ENCODE measurements at places on chromosomes 6 and 20. TPM values are rescaled to one million over a fixed set of nuclear protein-coding genes. Genes with fewer than 3 reads are reported as not detected.

- no peak for DNase-seq
Observed at GRCh38 chr6:148044261-148044751, 298.3 kb upstream of the SASH1 start.

DNA sequence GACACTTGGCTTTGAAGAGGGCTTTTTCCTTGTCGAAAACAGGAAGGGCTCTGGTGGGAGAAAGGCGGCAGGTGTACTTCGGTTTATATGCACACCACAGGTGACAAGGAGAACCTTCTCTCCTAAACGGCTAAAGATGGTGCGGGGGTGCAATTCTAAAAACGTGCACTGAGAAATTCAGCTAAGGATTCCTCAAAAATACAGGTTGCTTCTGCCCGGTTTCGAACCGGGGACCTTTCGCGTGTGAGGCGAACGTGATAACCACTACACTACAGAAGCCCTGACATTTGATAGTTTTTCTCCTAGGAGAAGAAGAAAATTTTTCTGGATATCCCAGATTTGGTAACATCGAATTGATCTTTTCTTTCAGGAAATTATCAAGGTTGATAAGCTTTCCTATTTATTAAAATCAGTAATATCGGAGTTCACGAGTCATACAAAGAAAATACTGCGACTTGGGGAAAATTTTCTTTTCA lies 32.0 kb downstream of the POM121L2 start:
- no peak for DNase-seq

TRIM40 gene
- not detected for total RNA-seq

CTCFL gene
- 10.8 TPM for total RNA-seq

IL20RA gene
- 19.9 TPM for total RNA-seq

BPIFB3 gene
- not detected for total RNA-seq

GRCh38 chr6:51616243-51616642 lies 471.2 kb downstream of the PKHD1 start:
- DNase-seq = no peak

DNA sequence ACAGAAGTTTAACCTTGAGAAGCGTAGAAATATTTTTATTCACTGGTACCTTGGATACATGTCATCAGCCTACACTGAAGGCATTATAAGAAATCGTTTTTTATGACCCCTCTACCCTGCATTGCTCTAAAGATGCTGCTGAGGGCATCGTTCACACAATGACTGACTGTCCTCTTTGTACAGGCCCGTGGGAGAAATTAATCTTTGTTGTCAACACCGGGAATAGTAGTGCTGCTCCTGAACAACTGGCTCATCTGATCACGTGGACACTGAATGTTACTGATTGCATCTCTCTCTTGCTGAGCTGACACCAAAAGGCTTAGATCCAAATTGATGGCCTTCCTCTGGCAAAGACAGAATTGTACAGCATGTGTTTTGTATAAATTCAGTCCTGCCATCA lies 157.1 kb upstream of the SMLR1 start:
- no peak for DNase-seq

GRCh38 chr6:108544606-108545005 lies 16.1 kb upstream of the FOXO3 start:
- no peak for DNase-seq

CAP2 gene
- total RNA-seq = 10.0 TPM

- DNase-seq = no peak
Observed at GRCh38 chr6:75489025-75489424, 4.6 kb downstream of the FILIP1 start.

DNA sequence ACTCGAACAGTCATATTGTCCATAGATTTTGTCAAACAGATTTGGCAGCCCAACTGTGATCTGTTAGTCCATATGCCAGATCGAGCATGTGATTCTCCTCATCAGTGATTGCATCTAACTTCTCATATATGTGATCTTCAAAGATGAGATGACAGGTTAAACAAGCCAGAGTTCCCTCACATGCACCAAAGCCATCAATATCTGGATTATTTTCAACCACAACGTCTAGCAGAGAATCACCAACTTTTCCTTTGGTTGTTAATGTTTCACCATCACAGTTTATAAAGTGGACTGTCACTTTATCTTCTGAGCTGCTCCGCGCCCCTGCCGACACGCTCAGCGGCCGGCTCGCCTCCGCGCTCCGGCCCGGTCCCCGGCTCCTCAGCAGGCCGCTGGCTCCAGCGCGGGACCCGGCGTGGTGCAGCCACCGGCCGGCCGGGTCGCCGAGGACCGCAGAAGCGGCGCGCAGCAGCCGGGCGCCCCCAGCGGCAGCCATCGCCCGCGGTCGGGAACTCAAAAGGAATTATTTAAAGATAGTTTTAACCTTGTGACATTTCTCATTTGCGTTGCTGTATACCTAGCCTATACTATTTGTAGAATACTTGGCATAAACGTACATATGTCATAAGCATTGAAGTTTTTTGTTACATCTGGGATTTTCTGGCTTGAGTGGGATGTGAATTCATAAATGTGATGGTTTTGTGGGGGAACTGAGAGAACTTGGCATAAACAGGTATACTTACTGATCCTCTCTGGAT lies 40.1 kb upstream of the DYNLRB1 start:
- peak; percentile 20 for DNase-seq

DNA sequence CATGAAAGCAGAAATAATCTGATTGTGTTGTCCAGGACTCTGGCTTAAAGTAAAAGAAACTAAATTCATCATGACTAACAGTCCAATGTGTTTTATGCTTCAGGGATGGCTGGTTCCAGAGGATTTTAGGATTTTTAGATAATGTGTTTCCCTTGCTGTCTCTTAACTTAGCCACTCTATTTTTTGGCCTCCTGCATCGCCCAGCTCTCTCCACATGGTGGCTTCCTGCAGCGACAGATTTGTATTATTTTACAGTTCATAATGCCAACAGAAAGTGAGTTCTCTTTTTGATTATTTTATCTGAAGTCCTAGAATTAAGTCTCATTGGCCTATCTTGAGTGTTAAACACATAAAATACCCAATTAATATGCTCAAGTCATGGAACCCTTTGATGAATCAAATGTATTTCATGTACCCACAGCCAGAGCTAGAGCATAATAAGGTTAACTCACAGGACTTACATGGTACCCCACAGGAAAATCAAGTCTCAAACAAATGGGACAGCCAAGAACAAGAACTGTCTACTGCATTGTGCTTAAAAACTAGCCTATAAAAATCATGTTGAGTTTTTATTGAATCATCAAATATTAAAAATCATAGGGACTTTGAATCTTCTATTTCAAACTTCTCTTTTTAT lies 582.5 kb downstream of the DOK5 start:
- DNase-seq = no peak

GRCh38 chr6:29673161-29673560 lies 7.8 kb downstream of the ZFP57 start:
- DNase-seq = no peak

DNA sequence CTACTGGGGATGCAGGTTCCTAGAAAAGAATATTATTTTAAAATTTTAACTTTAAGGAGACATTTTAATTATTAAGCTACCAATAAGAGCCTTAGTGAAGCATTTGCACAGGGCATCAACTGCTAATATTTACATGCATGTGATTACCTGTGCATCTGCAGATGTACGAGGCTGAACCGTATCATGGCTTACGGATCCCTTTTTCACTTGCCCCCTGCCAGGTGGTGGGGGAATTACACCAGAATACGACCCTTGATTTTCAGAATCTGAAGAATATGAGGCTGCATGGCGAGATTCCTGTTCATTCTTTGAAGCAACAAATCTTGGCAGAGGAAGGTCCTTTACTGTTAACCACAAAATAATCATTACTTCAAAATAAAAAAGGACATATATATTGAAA lies 42.7 kb downstream of the REPS1 start:
- no peak for DNase-seq

GRCh38 chr6:82362878-82363427 lies 664 bp upstream of the TPBG start:
- no peak for DNase-seq

DNA sequence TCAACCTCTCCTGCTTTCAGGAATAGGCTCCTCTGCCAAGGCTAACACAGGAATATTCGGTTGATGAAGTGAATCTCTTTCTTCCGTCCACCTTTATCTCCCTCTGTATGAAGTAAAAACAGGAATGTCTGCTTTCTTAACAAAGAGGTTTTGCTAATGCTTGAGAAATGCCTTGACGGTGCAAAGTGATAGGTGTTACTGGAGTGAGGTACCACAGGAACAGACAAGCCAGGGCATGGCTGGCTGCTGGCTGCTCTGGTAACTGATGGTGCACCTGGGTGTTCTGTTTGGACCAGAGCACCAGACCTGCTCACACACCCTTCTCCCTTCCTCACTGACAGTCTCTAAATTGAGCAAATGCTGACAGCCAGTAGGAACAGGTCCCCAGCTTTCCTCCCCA lies 174.0 kb upstream of the FBXL4 start:
- peak; percentile 19 for DNase-seq

DNA sequence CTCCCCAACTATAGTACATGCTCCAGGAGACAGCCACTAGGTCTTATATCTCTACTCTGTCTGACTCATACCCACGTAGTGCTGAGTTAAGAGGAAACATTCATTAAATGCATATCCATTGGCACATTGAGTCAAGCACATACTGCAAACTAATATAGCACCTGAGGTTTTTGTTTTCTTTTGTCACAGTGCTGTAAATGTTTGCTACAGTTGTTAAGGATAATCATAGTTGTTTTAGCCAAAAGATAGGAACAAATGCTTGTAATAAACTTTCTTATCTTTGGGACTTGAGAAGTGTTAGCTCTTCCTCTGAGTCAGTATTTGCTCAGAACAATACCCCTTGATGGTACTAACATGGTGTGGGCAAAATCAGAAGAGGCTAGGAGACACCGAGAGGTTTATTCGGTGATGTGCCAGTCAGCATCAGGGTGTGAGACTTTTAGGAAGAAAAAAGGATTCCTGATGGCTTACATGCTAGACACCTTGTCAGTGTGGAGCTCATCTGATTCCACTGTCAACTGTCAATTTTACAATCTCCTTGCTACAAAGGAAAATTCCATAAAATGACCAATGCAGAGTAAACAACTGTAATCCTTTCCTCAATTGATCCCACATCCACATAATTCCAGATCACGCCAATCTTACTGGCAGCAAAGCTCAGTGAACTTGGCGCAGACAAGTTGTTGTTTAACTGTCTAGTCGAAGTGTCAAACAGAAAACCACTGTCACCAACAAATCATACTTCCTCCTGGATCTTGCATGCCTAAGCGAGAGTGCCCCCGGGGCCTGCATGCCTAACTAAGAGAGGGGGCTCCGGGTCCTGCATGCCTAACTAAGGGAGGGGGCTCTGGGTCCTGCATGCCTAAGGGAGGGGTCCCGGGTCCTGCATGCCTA lies 36.1 kb downstream of the ELOVL2 start:
- no peak for DNase-seq

FRMD1 gene
- total RNA-seq = 0.18 TPM

GRM1 gene
- not detected for total RNA-seq

DNA sequence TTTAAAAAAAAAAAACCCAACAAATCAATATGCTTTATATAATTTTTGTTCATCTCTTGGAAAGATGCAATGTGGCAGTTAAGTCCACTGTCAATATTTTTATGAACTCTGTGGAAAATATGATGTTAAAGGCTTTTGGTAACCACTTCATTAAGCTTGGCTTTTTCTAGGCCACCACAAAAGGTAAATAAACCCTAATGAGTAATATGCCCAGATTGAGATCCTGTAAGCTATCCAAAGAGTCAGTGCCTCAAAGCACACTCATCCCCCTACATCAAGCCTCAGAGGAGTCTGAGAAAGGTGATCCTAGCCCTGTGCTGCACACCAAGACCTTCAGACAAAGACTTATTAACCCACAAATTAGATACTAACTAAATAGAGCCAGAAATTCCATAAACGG lies 121.1 kb downstream of the CDC5L start:
- DNase-seq = no peak

GRCh38 chr6:150764334-150765066 lies 101.0 kb upstream of the MTHFD1L start:
- DNase-seq = no peak

GRCh38 chr20:38315290-38315966 lies 11.5 kb downstream of the BPI start:
- no peak for DNase-seq

DNA sequence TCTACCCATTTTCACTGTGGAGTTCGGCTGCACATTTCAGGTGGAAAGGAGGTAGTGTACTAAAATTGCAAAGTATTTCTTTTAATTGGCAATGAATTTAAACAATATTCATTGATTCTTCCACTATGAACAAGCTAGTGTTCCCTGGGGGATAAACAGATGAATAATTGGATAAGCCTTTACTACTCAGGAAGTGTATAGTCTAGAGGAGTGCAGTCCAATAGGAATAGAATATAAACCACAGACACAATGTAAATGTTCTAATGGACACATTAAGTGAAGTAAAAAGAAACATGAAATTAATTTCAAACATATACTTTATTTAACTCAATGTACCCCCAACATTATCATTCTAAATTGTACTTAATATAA lies 28.7 kb downstream of the SGK1 start:
- no peak for DNase-seq

DNA sequence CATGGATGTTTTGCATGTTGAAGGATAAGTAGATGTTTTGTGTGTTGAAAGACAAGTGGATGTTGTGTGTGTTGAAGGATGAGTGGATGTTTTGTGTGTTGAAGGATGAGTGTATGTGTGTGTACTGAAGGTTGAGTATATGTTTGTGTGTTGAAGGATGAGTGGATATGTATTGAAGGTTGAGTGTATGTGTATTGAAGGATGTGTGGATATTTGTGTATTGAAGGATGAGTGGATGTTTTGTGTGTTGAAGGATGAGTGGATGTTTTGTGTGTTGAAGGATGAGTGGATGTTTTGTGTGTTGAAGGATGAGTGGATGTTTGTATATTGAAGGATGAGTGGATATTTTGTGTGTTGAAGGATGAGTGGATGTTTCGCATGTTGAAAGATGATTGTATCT lies 325.0 kb downstream of the CDH4 start:
- DNase-seq = no peak

RNF39 gene
- total RNA-seq = 9.0 TPM

DNA sequence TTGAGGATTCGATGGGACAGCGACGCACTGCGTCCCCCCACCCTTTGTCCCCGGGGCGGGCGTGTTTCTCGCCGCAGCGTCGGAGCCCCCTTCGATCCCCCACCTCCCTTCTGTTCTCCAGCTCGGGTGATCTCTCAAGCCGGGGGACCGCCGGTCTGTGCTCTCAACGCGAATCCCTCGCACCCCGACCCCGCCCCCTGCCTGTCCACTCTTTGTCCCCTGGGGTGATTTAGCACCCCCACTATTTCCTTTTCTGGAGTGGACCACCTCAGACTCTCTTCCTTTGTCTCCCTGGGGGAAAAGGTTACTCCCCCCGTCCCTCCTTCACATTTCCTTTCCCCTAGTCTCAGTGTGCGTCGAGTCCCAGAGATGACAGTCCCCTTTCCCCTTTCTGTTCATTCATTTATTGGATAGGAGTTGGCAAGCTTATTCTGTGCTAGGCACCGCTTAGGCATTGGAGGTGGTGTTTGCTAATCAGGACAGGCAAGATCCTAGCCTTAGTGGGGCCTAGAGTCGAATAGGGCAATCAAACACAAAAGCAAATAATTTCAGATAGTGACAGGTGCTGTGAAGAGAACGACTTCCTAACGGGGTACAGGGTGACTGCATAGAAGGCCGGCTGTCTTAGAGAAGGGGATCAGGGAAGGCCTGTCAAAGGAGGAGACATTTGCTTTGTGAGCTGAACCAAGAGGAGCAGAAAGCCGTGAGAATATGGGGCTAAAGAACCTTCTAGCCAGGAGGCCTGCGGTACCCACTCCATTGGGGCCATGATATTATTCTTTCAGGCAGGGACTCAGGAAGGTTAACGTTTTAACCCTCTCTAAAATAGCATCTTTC lies 741 bp downstream of the PTPN1 start:
- no peak for DNase-seq
